ENCODE measurements at places on chromosomes 4 and X.

DNA sequence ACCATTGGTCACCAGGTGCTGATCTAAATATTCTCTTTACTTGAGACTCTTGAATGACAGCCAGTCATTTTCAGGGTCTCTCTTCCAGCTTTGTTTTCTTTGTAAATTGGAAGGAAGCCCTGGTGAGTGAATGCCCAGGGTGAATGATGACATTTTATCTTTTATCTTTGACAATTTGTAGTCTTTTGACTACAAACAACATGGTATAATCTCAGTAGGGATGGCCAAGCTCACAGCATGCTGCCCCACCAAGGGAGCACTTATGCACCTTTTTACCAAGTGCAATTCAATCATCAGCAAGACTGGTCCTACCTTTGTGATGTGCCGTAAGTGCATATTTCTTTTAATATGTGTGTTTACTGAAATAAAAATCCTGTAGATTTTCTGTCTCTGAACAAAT is 5.7 kb downstream of the AFM start:
- DNase-seq = no peak

- DNase-seq = no peak
Measured at GRCh38 chrX:149916745-149917392, 12.5 kb upstream of the HSFX4 start.

- DNase-seq = no peak
Measured at GRCh38 chr4:27085396-27085795, 224.8 kb downstream of the STIM2 start.

- no peak for DNase-seq
Measured at GRCh38 chrX:138345801-138346200, 365.7 kb downstream of the FGF13 start.

DNA sequence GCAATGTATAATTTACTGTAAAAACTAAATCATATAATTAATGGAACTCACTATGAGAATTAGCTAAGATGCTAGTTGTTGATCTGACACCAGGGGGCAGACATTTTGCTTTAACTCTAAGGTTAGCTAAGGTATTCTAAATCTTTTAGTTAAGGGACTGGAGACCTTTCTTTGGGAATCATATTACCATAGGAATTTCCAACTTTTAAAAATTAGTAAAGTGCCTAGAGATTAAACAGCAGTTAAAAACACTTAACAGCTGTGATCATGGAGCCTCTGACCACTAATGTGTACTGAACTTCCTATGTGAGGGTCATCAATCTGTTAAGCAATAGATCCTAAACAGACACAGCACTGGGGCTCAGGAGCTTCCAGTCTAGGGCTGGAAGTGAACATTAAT is 226.6 kb downstream of the NSUN7 start:
- DNase-seq = peak; percentile 72

DNA sequence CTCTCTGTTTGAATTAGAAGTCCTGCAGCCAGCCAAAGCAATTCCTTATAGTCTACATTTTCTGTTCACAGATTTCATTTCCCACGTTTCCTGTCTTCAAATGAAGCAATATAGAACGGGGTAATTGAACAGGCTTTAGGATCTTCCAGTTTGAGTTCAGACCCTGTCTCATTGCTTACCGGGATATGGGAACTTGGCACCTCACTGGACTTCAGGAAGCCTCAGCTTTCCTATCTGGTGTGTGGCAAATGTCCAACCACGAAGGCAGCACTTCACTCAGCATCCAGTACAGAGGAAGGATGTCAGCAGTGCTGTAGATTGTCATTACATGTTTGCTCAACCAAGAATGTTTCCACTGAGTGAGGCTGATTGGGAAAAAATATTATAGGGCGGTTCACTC is 271.1 kb upstream of the ZFP42 start:
- no peak for DNase-seq

DNA sequence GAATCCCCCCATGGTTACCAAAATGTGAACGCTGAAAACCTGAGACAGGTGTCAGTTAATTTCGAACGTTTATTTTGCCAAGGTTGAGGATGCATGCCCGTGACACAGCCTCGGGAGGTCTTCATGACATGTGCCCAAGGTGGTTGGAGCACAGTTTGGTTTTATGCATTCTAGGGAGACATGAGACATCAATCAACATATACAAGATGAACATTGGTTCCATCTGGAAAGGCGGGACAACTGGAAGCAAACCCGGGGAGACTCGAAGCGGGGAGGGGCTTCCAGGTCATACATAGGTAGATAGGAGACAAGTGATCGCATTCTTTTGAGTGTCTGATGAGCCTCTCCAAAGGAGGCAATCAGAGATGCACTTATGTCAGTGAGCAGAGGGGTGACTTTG is 11.0 kb upstream of the SH3BP2 start:
- DNase-seq = no peak

DNA sequence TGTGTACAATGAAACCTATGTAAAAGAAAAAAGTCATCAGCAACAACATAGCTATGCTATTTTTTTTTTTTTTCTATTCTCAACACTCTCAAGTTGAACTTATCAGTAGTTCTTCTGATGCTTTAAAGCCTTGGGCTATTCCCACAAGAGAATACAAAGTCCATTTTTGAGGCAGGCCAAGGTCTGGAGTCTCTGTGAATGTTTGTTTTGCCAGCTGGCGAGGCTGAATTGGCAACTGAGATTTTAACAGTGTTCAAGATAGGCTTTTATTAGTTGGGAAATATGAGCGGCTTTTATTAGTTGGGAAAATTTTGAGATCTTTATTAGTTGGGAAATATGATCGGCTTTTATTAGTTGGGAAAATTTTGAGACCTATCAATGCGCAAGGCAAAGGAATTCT is 336.6 kb downstream of the SLITRK2 start:
- no peak for DNase-seq

- no peak for DNase-seq
Measured at GRCh38 chr4:26362745-26363439, 42.1 kb downstream of the RBPJ start.

DNA sequence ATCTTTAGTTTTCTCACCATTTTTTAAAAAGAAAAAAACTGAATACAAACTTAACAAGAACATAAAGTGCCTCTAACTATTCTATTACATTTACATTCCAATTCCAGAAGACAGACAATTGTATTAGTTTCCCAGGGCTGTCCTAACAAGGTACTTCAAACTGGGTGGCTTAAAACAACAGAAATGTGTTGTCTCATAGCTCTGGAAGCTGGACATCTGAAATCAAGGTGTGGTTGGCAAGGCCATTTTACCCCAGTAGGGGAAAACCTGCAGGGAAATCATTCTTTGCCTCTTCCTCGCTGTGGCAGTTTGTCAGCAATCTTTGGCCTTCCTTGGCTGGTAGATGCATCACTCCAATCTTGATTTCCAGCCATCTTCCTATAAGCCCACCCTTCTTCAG is 37.5 kb upstream of the TMEM33 start:
- DNase-seq = no peak

- no peak for DNase-seq
Measured at GRCh38 chr4:10343656-10344055, 113.6 kb downstream of the ZNF518B start.

GRCh38 chr4:188911199-188911598 is 772.0 kb downstream of the TRIML1 start:
- no peak for DNase-seq

DNA sequence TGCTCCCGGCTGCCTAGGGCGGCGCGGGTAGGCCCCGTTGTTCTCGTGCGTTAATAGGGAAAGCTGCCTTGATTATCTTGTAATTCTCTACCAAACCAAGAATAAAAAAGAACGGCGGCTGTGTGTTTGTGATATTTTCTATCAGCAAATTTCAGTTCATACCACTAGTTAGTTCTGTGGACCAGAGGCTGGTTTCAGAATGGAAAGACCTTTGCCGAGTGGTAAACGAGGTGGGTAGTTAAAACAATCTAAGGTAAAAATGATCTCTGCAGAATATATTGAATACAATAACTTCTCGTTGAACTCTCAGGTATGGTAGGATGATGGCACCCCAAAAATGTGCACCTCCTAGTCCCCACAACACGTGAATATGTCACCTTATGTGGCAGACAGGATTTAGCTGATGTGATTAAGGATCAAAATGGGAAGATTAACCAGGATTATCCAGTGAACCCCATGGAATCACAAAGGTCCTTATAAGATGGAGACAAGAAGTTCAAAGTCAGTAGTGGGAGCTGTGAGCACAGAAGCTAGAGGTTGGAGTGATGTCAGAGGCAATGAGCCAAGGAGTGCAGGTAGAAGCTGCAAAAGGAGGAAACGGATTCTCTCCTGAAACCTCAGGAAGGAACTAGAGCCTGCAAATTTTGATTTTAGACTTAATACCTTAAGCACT is 574 bp upstream of the CFAP97 start:
- peak; percentile 88 for DNase-seq

DNA sequence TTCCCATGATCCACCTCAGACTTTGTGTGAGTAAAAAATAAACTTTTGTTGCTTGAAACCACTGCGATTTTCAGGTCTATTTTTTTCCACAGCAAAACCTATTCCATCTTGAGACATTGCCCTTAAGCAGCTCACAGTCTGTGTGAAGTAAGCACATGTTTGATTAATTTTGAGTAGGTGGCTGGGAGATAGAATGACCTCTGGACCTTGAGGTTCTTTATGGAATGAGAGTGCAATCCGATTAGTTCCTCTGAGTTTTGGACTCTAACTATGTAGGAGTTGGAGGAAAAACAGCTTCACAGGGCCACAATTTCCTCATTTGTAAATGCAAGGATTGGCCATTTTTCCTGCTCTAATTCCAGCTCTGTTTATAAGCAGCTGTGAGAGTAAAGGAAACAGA is 234.1 kb upstream of the IGFBP7 start:
- peak; percentile 8 for DNase-seq

- DNase-seq = no peak
Measured at GRCh38 chr4:80189956-80190677, 7.2 kb upstream of the PRDM8 start.

GRCh38 chr4:2931512-2932301 is 31.5 kb downstream of the NOP14 start:
- peak; percentile 18 for DNase-seq

DNA sequence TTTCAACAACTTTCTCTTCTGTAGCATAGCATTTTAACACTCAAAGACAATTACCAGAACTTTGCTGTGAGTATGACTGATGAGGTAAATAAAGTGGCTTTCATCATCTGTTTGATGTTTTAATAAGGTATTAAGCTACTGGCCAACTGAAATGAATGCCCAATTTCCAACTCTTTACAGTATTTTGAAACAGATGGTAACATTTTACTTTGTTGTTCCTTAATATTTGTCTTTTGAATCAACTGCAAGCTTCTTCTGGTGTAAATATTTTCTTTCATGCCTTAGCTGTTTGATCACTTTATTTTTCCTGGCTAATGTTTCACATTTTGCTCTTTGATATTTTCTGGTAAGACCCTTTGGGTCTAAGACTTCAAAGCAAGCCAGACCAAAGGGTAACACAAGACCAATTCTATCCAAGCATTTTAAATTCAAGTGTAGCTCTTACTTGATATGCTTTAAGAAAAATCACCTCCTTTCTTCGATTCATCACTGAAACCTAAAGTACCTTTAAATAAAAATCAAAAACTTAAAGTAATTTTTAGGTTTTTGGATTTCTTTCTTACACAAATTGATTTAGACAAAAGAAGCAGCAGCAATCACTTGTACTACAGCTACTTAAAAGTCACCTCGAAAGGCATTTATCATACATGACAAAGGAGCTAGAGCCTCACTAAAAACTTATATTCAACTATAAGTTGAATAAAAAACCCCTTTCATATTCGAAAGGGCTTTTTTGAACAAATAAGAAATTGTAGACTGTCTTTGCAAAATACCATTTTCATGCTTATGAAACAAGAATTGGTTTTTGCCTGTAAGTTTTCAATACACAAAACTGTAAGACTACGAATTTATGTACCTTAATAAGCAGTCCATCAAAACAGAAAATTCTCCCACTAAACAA is 57.6 kb downstream of the TBCK start:
- DNase-seq = no peak

DNA sequence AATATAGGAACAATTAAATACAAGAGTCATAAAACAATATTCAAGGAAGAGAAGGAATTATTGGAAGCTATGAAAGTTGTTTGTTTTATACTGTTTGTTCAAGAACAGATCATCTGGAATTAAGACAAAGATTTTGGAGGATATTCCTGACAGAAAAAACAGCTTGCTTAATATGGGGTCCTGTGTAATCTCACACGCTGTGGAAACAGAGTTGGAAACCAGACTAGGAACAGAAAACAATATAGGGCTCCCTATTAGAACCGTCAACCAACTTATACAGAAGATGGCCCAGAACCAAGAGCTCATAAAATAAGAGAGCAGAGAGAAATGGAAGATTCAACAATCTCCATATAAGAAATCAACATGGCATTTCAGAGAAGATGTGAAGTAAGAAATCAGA is 156.0 kb downstream of the PCDH18 start:
- no peak for DNase-seq

- DNase-seq = peak; percentile 14
Measured at GRCh38 chr4:109730619-109731545, 1.0 kb upstream of the PLA2G12A start.

GRCh38 chr4:139084804-139085093 is 69.2 kb downstream of the NOCT start:
- DNase-seq = no peak

DNA sequence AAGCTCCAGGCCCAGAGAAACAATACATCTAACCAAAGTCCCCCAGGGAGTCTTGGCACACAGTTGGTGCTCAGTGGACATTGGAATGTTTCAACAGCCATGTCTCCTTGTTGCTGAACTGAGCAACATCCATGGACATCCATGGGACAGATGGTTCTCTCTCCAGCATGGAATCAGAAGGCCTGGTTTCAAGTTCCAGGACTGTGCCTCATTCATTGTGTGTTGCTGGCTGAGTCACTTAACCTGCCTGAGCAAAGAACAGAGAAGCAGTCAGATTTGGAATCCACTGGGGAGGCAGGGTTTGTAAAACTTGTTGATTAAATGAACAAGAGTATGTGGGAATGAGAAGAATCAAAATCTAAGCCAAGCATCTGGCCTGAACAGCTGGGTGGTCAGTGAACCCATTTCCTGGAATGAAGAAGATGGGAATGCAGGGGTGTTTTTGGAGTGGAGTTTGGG is 147.9 kb downstream of the CHIC2 start:
- DNase-seq = no peak

- peak; percentile 13 for DNase-seq
Measured at GRCh38 chr4:81786063-81786763, 314.5 kb upstream of the RASGEF1B start.

- DNase-seq = no peak
Measured at GRCh38 chr4:174865418-174865985, 36.5 kb upstream of the GLRA3 start.

- no peak for DNase-seq
Measured at GRCh38 chr4:110484029-110484428, 8.1 kb downstream of the ENPEP start.

GRCh38 chrX:25941087-25941486 is 197.1 kb upstream of the MAGEB18 start:
- no peak for DNase-seq

- DNase-seq = peak; percentile 24
Measured at GRCh38 chr4:26858035-26858918, 2.4 kb upstream of the STIM2 start.

- no peak for DNase-seq
Measured at GRCh38 chr4:13344216-13344615, 139.9 kb downstream of the RAB28 start.
